ENCODE measurements at places on chromosomes 3 and 15.

- DNase-seq = no peak
These were observed 245.4 kb downstream of the GBE1 start for GRCh38 chr3:81516042-81516441.

GRCh38 chr15:67946701-67947100, 106.9 kb upstream of the RNU6-1 start:
- no peak for DNase-seq

DNA sequence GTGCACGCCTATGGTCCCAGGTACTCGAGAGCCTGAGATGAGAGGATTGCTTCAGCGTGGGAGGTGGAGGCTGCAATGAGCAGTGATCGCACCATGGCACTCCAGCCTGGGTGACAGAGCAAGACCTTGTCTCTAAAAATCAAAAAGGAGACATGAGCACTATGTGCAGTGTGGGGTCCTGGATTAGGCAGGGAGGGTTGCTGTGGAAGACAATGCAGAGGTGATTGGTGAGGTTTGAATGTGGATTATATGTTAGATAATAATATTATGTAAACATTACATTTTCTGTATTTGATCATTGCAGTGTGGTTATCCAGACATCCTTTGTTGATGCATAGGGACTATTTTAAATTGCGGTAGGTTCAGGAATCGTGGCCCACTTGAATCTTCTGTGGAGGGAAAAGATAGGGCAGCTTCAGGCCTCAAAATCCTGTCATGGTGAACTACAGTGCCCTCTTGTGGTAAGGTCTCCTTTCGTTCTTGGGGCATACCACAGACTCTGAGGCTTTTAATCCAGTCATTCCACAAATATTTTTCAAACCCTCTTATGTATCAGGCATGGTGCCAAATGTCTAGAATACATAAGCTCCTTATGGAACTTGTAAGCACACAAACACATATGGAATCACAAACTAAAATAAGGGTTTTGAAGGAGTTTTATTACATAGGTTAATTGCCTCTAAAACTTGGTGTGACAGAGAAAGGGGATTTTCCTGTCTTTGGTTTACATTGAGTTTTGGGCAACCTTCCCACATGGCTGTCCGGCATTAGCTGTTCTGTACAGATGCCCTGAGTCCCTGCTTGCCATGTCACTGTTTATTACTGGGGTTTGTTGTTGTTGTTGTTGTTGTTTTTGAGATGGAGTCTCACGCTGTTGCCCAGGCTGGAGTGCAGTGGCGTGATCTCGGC, 37.7 kb downstream of the GPD1L start:
- DNase-seq = peak; percentile 76

- no peak for DNase-seq
These were observed 54.9 kb downstream of the ABCC5 start for GRCh38 chr3:183962807-183963206.

- DNase-seq = no peak
These were observed 36.2 kb upstream of the TICRR start for GRCh38 chr15:89539027-89539426.

GRCh38 chr3:175279911-175280310, 420.8 kb downstream of the NAALADL2 start:
- no peak for DNase-seq

GRCh38 chr15:94306700-94307650, 75.6 kb downstream of the MCTP2 start:
- no peak for DNase-seq

- DNase-seq = no peak
These were observed 304.9 kb upstream of the POU1F1 start for GRCh38 chr3:87581240-87581639.

- DNase-seq = no peak
These were observed 140.2 kb upstream of the STT3B start for GRCh38 chr3:31392568-31392967.

- no peak for DNase-seq
These were observed 53.3 kb upstream of the CPOX start for GRCh38 chr3:98646680-98647079.

- no peak for DNase-seq
These were observed 13.6 kb upstream of the CORO2B start for GRCh38 chr15:68565234-68565633.

DNA sequence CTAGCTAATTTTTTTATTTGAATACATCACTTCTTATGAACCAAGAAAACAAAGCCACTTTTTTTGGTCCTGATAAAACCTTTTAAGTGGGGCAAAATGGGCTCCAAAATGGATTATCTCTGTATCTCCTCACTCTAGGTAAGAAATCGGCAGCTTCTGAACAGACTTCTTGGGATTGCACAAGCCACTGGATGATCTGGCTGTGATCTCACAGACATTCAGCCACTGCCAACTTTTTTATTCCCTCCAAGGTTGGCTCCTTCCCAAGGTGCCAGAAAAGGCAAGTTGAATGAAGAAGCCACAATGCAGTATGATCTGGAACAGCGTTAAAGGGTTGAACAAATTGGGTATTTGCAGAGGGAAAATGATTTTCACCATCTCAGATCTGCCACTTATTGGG, 73.2 kb downstream of the PRICKLE2 start:
- DNase-seq = no peak

DNA sequence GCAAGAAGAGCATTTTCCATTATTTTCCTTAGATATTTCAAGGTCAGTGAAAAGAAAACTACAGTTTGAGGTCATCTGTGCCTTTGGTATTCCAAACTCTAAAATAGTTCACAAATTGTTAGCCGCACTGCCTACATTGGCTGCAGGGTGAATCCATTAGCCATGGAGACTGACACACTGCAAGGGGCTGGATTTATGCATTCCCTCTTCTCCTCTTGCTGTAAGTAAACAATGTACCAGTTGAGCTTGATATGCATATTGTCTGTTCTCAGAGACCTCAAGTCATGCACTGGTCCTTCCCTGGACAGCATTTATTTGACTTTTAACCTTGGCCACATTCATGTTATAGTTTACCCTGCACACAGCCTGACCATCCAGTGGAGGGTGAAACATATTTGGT, 50.2 kb upstream of the TNFSF10 start:
- DNase-seq = no peak

DNA sequence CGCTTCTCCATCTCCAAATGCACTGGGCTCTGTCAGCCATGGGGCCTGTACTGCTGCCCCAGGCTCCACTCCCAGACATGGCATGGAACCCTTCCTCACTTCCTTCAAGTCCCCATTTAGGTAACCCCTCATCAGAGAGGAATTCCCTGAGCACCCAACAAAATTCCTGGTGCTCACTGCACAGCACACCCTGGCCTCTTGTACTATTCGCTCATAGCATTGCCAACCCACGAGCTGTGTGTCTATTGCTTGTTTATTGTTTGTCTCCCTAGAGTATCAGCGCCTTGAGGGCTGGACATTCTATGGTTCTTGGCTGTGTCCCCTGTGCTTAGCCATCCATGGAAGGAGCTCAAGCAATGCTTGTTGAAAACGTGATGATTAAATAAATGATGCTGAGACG, 46.1 kb upstream of the SLCO2A1 start:
- DNase-seq = no peak

GRCh38 chr3:193905541-193906396, 230.2 kb upstream of the HES1 start:
- no peak for DNase-seq

DNA sequence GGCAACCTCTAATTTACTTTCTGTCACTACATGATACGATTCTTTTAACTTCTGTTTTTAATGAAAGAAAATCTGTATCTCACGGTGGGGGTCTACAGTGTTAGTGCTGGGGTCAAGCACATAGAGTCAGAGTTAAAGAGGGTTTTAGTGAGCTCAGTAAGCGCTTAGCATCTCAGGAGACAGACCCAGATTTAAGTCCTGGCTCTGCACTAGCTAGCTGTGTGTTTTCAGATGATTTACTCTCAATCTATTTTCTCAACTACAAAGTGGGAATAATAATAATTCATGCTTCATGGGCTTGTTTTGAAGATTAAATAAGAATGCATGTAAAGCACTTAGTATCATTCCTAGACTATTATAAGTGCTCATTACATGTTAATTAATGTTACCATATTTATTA, 63.4 kb upstream of the KBTBD8 start:
- DNase-seq = no peak

DNA sequence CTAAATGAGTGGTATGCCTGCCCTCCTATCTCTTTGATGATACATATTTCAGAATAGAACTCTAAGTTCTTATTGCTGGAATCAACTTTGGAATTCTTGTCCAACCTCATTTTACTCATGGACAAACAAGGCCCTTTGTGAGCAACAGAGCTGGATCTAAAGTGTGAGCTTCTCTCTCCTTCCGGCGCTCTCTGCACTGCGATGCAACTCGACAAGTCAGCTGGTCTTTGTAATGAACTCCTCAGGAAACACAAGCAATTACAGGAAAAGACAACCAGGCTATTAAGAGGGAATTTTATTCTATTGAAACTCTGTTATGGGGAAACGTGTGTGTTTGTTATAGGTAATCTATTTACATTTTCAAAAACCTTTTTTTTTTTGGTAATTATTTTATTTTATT, 20.3 kb upstream of the NRROS start:
- DNase-seq = no peak

GRCh38 chr3:51353691-51354090, 31.4 kb upstream of the MANF start:
- no peak for DNase-seq

DNA sequence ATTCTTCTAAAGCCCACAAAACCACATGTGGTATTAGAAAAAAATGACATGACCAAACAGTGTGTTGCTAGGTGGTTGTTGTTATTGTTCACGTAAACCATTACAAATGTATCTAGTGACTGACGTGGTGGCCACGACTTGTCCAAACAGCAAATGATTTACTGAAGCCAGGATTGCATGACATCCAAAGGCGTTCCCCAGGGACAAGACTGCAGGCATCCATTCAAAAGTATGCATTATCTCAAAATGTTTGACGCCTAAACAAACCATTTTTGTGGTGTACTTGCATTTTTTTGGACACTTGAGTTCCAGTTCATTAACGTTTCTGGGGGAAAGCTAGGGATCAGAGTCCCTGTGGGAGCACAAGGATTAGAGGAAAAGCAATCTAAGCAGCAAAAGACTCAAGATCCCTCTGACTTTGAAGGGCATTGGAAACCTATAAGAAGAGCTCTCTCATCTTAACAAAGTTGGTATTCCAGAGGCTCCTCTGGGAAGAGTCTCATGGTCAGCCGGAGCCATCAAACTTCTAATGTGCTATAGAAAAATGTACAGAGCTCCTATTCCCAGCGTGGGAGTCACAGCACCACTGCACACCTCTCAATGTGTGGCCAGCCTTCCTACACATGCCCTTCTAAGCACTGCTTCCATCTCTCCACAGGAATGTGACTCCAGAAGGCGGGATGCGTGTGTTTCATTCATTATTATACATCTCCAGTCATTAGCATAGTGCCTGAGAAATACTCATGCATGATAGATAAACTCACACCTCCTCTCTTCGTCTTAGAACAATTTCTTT, 62.9 kb downstream of the FBN1 start:
- no peak for DNase-seq

- DNase-seq = no peak
These were observed 61.6 kb upstream of the ACAN start for GRCh38 chr15:88741671-88742070.

GRCh38 chr15:73225358-73226015, 143.3 kb downstream of the HCN4 start:
- no peak for DNase-seq

- DNase-seq = no peak
These were observed 79.9 kb downstream of the MYH15 start for GRCh38 chr3:108430540-108430939.

GRCh38 chr3:108251265-108251664, 29.0 kb upstream of the IFT57 start:
- no peak for DNase-seq

DNA sequence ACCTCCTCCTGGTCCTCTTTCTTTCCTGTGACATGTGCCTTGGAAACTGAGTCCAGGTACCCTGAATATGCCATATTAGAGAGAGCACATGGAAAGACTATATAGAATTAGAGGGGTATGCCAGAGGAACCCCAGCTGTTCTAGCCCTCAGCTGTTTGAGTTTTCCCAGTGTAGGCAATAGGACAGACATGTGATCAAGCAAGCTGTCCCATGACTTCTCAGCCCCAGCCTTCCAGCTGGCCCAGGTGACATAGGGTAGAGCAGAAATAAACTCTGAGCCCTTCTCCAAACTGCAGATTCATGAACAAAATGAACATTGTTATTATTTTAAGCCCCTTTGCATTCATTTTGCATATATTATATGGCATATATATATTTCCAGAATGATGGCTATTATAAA, 118.7 kb downstream of the PPM1L start:
- DNase-seq = peak; percentile 85

- no peak for DNase-seq
These were observed 41.3 kb downstream of the CHDH start for GRCh38 chr3:53804697-53805462.

DNA sequence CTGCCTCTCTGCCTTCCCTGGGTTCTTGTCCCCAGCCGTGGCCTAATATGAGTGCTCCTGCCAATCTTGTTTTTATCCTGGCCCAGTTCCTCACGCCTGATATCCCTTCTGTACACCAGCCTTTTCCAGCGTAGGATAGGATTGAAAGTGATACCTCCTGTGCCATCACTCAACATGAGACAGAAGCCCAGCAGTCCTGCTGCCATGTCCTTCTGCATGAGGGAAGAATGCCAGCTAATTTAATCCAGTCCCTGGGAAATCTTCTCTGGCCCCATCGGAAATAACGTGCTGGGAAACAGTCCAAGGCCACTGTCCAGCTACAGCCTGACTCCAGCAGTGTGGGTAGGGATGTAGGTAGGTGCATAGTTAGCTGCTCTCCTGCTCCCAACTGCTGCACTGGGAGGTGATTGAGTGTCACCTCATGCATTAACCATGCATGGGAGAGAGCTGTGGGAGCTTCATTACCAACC, 92.0 kb upstream of the TPM1 start:
- DNase-seq = no peak

GRCh38 chr3:38003371-38003816, 12.8 kb downstream of the VILL start:
- no peak for DNase-seq

DNA sequence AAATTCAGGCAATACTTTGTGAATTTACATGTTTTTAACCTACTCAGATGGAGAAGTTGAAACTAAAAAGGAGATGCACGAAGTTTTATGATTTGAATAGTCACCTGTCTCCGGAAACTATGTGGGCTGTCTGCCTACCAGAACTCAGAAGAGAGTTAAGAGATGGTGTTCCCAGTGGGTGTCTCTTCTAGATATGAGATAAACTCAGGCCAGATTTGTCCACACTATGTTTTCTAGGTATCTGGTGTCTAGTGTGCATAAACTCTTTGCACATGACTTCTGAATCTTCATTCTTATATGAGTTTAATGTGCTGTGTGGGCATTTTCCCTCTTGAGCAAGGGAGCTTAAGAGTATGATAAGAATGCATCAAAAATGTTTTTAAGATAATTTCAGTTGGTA, 222.8 kb downstream of the FOXP1 start:
- no peak for DNase-seq

DNA sequence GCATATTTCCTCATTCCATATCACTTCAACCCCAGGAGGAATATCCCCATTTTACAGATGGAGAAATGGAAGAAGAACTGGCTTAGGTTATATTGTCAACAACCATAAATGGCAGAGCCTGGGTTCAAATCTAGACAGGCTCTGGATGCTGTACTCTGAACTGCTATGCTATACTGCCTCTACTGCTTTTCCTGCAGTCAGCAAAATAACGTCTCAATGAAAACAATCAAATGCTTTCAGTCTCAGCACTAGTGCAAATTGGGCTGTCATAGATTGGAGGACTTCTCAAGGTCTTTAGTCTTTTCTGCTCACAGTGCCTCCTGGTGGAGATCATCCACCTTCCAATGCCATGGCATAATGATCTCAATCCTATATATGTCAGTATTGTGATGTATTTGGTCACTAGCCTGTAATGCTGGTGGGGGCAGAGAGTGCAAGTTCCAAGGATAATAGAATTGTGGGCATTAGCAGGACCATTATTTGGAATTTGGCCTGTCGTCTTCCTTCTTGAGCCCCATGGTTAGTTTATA, 285.0 kb downstream of the CLSTN2 start:
- no peak for DNase-seq
